Astrocyte of the hippocampus (primary cell): ENCODE measurements at places on chromosomes 3 and 15.

- DNase-seq, result peak; percentile 6
Measured at GRCh38 chr15:45921376-45921775, 286.5 kb downstream of the SQOR start.

DNA sequence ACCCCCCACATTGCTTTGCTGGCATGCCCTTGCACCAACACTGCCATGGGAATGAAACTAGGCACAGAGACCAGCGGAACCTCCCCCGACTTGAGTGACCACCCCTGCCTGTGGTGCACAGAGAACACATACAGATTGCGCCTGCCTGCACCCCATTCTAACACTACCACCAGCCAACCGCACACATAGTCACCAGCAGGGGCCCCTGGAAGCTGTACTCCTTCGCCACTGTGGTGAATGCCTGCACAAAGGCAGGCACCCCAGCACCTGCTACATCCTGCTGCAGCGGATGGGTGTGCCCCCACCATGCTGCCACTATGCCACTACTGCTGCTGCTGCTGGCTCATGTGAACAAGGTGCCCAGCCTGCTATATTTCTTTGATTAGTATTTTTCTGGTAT lies 27.4 kb upstream of the DNAAF4 start:
- DNase-seq, result no peak

DNA sequence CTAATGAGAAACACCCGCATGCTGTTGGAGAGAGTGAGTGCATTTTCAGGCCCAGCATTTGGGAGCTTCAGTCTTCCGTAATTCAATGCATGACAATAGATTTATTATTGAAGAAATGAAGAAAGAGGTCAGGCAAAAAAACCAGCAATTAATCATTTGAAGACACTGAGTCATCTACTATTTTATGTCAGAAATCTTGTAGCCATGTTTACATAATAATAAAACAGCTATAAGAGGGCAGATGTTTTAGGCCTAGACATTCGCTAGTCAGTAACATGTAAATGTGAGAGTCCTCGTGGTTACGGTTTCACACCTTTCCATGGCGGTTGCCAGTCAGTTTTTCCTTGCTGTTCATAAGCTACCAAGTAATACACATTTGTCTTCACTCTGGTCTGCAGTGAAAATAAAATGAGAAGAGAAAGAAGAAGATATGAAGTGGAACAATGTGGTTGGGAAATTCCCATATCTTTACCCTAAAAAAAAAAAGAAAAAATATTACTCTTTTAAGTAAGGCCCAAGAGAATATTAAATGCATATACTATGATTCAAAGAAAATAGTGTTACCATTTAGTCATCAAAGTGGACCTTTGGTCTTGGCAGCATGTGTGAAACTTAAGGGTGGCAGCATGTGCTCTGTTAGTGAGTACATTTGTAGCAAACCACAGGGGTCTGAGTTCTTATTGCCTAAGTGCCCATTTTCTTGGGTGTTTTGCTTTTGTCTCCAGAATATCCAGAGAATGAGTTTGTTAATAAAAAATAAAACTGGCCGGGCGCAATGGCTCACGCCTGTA lies 140.5 kb upstream of the TBL1XR1 start:
- DNase-seq, result peak; percentile 29

DNA sequence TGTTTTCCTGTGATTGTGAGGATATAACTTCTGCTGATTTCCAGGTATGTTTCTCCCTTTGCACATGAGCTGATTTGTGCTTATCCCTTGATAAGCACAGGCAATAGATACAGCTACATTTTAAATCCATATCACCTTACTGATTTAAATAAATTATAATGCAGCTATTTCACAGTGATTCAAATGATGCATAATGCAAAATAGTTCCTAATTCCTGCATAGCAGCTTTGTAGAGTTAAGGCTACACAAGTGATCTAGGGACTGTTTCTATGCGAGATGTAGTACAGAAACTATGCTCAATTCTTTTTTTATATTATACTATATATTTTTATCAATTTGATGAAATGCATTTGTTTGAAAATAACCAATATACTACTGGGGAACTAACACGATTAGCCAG lies 334.2 kb downstream of the LRTM1 start:
- DNase-seq, result no peak

GRCh38 chr3:15399970-15400369 lies 27.4 kb downstream of the METTL6 start:
- DNase-seq, result no peak

- peak; percentile 51 for DNase-seq
Measured at GRCh38 chr15:34318277-34319079, 19.1 kb downstream of the SLC12A6 start.

DNA sequence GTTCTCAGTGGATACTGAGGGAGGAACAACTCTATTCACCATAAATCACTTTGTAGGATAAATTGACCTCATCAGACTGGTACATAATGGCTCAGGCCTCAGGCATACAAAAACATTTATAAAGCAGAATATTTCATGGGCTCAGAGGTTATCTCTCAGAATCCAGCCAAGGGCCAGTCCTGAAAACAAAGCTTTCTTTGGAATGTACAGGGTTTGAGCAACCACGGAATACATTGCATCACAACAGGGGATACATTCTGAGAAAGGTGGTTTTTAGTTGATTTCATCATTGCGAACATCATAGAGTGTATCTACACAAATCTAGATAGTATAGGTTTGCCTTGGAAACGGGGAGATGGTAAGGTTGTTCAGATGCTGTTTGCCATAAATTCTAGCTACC lies 33.4 kb upstream of the CTDSPL2 start:
- peak; percentile 27 for DNase-seq

- no peak for DNase-seq
Measured at GRCh38 chr15:57947781-57948180, 117.7 kb downstream of the ALDH1A2 start.

GRCh38 chr15:78313383-78313782 lies 14.0 kb upstream of the SKIC8 start:
- no peak for DNase-seq

GRCh38 chr3:127276396-127276795 lies 11.4 kb downstream of the PRR20G start:
- DNase-seq, result no peak

GRCh38 chr3:69207031-69207430 lies 84.6 kb upstream of the LMOD3 start:
- DNase-seq, result no peak

- no peak for DNase-seq
Measured at GRCh38 chr3:197573048-197573767, 17.4 kb upstream of the BDH1 start.

GRCh38 chr3:120705884-120706582 lies 24.0 kb upstream of the HGD start:
- DNase-seq, result no peak

DNA sequence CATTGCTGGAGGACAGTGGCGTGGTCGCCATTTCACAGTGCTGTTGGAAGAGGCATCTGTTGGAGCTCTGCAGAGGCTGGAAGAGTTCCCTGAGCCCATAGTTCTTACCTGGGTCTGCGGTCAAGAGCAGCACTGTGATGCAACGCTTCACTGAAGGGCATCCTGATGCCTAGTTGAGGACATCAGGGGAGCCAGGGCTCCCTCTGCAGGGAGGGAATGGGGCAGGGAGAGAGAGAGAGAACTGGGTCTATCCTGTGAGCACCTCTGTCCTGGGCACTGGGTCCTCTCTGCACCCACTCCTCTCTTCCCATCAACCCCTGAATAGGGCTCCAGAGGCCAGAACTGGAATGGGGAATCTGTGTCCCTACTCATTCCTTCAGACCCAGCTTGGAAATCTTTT lies 23.9 kb upstream of the MOBP start:
- DNase-seq, result no peak

GRCh38 chr15:53535886-53536285 lies 223.6 kb downstream of the WDR72 start:
- DNase-seq, result no peak

DNA sequence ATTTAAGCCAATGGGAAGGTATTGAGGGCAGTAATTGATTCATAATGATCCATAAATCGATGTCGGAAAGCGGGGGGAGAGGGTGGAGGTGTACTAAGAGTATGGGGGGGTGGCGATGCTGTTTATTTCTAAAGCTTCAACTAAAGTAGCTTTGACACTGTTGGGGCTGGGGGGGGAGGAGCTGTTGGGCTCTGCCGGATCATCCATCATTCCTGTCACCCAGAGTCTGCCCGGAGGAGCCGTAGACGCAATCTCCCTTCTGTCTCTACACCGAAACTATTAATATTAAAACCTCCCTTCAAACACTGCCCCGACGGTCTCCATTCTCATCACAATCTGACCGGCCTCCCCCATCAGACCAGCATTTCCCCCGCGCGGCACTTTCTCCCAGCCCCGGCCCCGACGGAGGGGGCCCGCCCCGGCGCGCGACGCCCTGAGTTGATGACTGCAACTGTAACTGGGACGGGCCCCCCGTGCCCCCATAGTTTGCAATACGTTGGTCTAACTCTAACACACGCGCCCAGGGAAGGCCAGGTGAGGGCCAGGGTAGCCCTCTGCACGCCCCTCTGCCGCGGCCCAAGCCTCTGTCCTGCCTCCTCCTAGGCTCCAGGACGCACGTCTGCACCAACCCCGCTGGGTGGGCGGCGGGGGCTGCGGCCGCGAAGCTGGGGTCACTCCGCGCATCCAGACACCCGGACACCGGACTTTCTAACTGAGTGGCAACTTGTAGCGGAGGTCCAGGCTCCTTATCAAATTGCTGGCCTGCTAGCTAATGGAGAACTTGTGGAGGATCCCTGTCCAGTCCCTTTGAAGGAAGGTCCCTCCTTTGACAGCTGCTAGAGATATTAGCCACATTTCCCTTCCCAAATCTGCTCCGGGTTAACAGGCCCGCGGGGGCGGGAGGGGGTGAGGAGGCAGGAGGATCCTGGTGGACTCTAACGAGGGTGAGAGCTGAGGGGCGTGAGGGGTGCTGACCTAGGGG lies 212.0 kb downstream of the MEIS2 start:
- DNase-seq, result peak; percentile 76

DNA sequence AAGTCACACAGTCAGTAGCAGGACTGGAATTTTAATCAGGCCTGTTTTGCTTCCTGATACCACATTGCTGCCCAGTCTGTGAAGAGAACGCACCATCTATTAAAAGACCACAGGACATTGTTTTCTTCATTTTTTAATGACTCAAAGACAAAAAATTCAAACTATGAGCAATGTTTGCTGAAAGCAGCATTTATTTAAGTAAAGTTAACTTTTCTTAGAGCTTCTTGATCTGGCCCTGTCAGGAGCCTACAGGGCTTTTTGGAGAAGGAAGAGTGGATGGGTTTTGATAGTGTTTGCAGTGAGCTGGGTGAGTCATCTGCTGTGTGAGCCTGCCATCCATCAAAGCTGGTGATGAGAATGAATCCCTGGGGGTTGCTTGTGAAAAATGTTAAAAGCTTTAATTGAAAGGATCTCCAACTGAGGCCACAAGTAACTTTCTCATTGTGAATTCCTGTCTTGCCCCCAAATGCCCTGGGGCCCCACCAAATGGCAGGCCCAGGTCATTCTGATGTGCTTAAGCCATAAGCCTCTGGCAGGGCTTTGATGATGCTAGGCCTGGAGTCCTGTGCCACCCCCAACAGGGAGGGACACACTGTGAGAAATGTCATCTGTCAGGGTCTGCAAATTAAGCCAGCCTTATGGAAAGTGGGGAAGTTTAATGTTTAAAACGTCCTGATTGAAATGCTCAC lies 136.2 kb upstream of the PFN2 start:
- peak; percentile 86 for DNase-seq
